KG1 (cell line): ENCODE measurements at places on chromosomes 4 and X.

DNA sequence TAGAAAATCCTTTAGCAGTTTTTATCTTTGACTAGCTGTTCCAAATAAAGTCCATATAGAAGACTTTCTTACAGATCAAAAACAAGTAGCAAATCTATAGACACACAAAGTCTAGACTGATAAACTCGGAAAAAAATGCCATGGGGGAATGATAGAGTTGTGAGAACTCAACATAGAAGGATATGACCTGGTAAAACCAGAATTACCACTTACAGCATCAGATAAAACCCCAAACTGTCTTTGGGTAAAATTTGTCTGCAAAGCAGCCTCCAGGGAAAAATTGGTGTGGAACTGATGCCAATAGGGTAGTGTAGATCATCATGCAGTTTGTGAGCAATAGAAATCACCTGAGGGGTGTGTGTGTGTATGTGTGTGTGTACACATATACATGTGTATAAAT lies 579.1 kb downstream of the SPOCK3 start:
- no peak for DNase-seq

GRCh38 chrX:73766431-73766795 lies 203.4 kb downstream of the CHIC1 start:
- DNase-seq, result no peak

DNA sequence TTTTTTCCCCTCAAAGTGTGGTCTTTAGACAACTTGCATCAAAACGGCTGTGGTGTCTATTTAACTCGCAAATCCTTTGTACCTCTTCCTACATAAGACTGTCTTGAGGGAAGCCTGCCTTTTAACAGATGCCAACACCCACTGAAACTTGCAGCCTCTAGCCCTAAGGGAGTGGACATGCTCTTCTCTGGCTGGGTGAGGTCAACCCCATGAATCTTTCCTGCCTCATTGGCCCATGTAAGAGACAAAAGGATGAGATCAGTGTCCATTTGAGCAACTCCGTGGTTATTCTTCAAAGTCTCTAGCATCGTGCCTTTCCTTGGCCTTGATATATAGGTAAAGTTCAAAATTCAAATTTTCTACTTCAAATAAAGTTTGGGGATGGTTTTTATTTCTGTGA lies 134.7 kb downstream of the SHROOM3 start:
- no peak for DNase-seq

DNA sequence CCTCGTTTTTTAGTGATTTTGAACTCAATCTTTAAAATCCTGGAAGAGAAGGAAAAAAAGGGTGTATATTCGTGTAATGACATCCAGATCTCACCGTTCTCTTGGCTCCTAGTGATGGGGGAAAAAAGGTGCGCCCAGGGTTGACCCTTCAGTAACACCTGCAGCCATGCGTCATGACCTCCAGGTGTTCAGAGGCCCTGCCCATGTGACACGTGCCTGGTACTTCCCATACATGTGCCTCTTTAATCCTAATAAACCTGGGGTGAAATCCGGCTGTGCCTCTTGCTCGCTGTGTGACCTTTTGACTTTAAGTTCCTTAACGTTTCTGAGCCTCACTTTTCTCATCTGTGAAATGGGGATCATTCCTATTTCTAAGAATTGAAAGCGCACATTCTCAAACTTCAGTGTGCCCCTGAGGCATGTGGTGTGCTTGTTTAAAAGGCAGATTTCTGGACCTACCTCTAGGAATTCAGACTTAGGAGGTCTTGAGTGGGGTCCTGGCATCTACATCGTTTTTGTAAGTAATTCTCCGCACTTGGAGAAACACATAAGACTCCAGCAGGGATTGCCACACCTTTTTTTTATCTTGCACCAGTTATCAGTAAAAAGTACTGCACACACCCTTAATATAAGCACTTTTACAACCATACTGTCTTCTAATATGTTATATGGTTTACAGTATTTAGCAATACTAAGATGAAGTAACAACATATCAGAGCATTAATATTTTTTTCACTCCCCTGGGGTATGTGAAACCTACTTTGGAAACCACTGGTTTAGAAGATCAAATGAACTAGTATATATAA lies 90.1 kb downstream of the RELL1 start:
- DNase-seq, result no peak

GRCh38 chr4:84167564-84167963 lies 331.5 kb downstream of the NKX6-1 start:
- DNase-seq, result no peak
